Hematopoietic multipotent progenitor cell treated with erythropoietin and hydrocortisone succinate and interleukin-3 and kit ligand, for 15 days (in vitro differentiated cells): ENCODE measurements at places on chromosomes 3 and 15.

GRCh38 chr3:171099911-171100310 is 73.4 kb upstream of the SLC2A2 start:
- no peak for DNase-seq

GRCh38 chr3:15683253-15683652 is 81.7 kb downstream of the BTD start:
- no peak for DNase-seq

DNA sequence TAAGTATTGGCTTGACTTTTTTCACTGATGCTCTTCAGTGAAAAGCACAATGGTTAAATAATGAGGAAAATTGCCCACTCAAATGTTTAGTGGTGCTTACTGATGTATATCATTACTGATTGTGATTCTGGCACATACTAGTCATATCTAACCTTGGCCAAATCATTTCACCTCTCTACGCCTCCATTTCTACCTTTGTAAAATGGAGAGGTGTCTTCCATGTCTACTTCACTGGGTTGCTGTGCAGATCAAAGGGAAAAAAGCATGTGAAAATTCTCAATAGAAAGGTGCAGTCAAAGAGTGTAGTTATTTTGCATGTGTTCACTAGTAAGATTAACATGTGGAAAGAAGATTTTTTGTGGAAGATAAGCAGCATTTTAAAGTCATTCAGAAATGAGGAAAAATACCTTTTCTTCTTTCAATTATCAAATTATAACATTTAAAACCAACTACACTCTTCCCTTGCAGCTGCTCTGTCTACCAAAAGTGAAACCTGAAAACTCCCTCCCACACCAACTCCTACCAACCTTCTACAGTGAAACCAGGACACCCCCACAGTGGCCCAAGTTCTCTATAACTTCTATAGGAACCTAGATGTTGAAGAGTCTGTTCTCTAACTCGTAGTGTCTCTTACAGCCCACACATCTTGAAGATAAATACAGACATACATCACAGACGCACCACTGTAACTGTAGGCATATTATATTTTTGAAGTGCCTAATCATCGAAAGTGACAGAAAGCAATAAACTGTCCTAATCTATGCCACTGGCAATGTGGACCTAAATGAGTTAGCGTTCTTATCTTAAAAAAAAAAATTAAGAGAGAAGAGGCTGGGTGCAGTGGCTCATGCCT is 1.4 kb downstream of the CD200R1 start:
- DNase-seq, result no peak

DNA sequence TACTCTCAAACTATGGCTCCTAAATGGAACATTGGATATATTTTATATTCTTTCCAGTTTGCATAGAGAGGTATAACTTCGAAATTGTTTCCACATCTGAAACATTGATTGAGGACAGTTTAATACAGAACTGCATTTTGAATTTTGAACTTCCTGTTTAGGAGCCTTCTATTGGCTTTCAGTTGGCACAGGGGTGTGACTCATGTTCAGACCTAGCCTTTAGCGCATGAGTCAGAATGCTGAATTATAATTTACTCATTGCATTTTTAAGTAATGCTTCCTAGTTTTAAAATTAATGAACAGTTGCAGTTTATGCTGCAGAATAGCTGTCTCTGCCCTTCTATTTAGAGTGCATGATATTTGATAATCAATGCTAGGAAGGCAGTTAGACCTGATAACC is 751.7 kb downstream of the CADM2 start:
- DNase-seq, result no peak

GRCh38 chr3:73473898-73474416 is 150.8 kb downstream of the PDZRN3 start:
- no peak for DNase-seq

DNA sequence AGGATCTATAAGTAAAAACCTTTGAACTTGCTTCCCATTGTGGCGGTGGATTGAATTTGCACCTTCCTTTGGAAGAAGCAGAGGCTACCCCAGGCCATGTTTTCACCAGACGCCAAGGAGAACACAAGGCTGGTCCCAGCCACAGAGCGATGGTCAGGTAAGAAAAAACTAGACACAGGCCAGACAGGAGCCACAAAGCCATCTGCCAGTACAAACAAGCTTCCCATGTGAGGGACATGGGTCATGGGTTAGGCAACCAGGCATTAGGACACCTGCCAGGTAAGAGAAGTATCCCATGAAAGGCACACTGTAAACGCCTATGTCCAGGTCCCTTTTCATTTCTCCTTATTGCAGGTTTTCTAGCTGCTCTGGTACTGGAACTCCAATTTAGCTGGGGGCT is 190.2 kb downstream of the KLF13 start:
- DNase-seq, result no peak

- DNase-seq, result no peak
These were observed 154.4 kb downstream of the TUSC7 start for GRCh38 chr3:116863822-116864589.

- no peak for DNase-seq
These were observed 694.5 kb upstream of the BCHE start for GRCh38 chr3:166531730-166532129.

- no peak for DNase-seq
These were observed 65.2 kb downstream of the ATP13A5 start for GRCh38 chr3:193313061-193313958.

GRCh38 chr15:65110676-65111292 is 4.2 kb downstream of the UBAP1L start:
- DNase-seq, result no peak

- no peak for DNase-seq
These were observed 17.5 kb upstream of the CPNE9 start for GRCh38 chr3:9686050-9686550.

- no peak for DNase-seq
These were observed 310.7 kb upstream of the ZNF717 start for GRCh38 chr3:76096036-76096435.

GRCh38 chr3:18401300-18401961 is 23.7 kb downstream of the SATB1 start:
- DNase-seq, result no peak

DNA sequence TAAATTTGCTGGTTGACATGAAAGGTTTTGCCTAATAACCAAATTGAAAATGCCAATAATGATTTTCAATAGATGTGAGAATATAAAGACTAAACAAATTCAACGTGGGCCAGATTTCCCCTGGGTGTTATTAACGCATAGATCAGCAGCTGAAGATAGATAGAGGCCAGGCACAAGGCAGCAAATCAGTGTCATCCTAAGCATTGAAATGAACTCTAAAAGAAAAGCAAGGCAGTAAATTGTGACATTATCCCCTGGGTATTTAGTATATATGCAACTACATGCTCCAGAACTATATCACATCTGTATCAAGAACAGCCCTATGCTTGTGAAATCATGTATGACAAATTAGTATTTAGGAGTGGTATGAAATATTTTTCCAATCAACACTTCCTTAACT is 167.1 kb upstream of the EPHA3 start:
- no peak for DNase-seq

DNA sequence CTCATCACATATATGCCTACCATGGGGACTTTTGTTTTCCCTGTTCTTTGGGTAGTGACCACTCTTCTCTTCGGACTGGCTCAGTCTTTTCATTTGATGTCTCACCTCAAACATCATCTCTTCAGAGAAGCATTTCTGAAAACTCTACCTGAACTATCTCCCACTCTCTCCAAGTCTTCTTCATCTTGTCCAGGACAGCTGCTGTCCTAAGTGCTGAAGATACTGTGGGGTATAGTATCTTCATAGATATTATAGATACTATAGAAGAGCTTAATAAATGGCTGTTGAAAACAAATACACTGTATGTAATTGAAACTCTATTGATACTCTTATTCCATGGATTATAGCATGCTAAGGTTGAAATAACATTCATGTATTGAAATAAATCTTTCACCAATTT is 672.3 kb downstream of the CADM2 start:
- DNase-seq, result no peak

DNA sequence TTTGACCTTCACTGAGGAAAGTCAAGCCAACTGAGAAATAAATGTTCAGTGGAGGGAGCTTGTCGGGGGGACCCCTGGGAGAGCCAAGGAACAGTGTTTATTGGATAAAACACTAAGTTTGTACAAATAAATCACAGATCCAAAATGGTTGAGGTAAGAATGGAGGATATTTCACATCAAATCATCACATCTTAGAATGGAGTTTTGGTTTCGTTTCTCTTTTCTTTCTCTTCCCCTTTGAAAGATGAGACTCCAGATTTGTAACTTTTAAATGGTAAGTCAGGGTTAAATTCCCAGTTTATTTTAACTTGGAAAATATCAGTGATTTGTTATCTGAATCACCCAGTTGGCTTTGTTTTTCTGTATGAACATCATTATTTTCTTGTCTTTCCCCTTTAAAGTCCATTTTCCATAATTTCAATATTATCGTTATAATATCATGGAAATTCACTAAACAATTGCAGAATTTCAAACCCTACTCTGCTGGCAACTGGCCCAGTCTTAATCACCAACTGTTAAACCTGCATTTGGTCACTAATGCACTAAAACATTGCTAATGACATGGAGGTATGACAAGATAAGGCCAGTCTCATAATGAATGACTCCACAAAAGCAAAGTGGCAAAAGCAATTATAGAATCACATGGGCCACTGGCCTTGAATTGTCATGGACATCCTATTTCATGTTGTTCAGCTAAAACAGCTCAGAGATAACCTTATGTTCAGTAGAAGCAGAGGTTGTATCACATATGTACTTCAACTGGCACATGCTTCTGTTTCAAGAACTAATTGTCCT is 295.1 kb downstream of the SHOX2 start:
- no peak for DNase-seq

DNA sequence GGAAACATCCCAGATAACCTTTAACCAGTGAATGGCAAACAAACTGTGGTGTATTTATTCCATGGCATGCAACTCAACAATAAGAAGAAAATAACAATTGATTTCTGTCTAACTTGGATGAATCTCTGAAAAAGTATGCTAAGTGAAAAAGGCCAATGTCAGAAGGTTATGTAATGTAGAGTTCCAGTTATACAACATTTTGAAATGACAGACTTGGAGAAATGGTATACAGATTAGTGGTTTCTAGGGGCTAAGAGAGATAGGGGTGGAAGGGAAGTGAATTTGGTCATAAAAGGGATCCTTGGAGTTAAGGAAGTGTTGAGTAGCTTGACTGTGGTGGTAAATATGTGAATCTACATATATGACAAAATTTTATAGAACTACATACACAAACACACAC is 269.4 kb upstream of the SUCLG2 start:
- DNase-seq, result no peak

DNA sequence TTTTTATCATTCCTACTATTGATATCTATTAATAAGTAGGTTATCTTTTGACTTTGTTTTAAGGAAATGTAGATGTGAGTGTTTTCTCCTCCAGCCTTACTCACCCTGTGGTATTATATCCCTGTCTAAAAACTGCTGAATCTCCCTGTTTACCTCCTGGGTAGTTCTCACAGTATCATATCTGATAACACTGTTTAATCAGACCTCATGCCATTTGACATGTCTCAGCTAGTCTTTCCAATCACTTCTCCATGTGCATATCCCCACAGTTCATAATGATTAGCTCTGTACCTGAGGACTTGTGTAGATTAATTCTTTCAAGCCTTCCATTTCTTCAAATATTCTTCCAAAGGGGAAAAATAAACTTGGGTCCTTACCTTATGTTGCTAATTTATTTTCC is 30.7 kb downstream of the DUOX2 start:
- DNase-seq, result no peak

- DNase-seq, result no peak
These were observed 93.8 kb upstream of the IGF1R start for GRCh38 chr15:98554272-98555172.

DNA sequence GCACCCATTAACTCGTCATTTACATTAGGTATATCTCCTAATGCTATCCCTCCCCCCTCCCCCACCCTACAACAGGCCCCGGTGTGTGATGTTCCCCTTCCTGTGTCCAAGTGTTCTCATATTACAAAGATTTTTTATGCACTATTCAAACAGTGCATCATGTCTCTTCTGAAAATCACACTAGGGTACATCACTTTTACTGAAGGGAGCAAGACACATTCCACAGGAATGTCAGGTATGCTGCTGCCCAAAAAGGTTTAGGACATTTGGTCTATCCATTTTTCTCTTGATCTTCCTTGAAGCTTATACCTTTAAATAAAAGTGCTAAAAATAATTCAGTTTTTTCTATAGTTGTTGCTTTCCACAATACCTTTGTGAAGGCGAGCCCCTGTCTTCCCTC is 9.2 kb upstream of the EPHA3 start:
- DNase-seq, result no peak

- no peak for DNase-seq
These were observed 45.9 kb downstream of the SLC12A8 start for GRCh38 chr3:125166599-125167136.

DNA sequence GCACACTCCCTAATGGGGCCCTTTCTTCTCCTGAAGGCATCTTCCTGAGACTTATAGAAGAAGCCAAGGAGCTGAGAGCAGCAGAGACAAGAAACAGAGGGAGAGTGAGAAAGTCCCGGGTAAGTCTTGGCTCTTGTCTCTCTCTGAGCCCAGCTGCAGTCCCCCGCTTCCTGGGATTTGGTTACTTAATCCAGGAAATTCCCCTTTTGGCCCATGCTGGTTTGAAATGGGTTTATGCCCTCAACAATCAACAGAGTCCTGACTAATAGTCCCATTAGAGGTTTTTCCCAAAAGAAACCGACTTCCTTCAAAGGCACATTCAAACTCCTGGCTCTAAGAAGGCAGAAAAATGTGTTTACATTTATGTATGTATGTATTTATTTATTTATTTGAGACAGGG is 22.0 kb downstream of the TMEM158 start:
- no peak for DNase-seq

DNA sequence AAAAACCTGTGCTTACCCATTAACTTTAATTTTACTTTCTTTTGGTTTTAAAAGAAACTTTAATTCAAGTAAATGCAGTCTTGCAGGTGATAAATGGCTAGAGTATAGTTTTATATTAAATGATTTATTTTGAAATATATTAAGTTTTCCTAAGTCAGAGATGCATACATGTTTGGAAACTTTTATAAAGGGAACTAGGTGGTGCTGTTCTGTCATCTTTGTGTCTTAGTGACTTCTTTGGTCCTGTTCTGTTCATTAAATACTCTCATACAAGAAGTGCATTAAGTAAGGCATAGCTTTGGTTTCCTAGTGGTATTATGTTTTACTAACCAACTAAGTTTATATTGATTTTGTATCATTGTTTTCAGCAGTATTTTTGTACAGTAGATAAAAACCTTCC is 15.6 kb downstream of the CADM2 start:
- DNase-seq, result no peak

DNA sequence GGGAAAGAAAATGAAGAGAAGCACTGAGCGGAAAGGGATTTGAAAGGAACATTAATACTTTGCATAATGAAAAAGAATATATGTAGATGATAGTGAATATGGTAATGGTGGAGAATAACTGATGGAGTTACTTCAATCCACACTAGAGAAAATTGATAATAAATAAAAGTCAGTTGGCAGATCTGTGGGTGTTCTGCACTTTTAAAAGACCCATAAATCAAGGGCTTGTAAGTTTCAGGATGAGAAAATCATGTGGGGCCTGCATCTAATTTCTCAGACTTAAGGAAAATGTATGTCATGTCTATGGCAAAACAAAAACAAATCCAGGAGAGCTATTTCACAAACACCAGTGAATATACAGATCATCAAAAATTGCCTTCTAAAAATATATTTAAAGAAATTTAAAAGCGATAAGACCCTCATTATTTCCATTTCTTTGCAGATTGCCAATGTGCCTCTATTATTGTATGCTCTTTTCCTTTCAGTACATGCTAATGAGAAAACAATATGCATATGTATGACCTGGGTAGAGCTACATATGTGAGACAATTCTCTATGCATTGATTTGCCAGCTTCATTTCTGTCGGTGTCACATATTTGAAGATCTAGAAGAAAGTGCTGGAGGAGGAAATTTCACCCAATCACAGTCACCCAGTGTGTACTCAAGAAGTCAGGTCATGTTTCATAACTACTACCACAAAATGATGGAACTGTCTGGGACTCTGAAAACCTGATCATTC is 269.9 kb upstream of the PDZRN3 start:
- no peak for DNase-seq
